ENCODE measurements at places on chromosomes 12 and 14.

- DNase-seq = no peak
Measured at GRCh38 chr14:104031384-104031783, 54.1 kb upstream of the ASPG start.

DNA sequence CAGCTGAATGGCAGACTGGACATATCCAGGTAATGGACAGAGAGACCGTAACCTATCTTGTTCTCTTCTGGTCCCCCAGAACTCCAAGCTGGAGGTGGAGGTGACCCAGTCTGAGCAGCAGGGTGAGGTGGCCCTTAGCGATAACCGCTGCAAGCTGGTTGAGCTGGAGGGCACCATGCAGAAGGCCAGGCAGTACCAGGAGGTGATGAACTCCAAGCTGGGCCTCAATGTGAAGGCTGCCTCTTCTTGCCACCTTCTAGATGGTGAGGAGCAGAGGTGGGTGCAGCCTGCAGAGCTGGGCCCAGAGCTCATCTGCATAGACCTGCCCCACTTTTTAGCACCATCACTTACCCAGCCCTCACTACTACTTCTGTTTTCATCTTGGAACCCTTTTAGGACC lies 7.2 kb upstream of the KRT86 start:
- DNase-seq = no peak

- DNase-seq = no peak
Measured at GRCh38 chr12:25972783-25973182, 14.3 kb downstream of the RASSF8 start.

- no peak for DNase-seq
Measured at GRCh38 chr14:63545431-63545830, 2.3 kb upstream of the PPP2R5E start.

GRCh38 chr14:36221112-36221511 lies 44.6 kb upstream of the PTCSC3 start:
- no peak for DNase-seq

DNA sequence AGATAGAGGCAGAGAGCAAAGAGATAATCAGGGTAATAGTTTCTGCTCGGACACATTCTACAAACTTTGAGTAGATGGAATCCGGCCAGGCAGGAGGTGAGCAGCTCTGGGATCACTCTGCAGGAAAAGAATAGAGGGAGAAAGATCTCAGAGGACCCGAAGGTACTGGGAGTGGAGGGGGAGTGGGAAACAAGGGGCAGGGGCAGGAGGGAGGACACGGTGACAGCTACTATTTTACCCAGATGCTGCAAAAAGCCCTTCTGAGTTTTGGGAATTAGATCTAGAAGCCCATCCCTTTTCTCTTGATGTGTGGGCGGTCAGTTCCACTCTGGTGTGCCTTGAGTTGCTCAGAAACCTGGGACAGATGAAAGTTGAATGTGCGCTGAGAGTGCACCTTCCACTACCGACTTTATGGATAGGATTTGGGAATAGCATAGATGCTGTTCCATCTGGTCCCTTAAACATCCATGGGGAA lies 556 bp downstream of the GPRC5A start:
- DNase-seq = no peak

GRCh38 chr14:54685286-54685845 lies 118.4 kb downstream of the SAMD4A start:
- no peak for DNase-seq

DNA sequence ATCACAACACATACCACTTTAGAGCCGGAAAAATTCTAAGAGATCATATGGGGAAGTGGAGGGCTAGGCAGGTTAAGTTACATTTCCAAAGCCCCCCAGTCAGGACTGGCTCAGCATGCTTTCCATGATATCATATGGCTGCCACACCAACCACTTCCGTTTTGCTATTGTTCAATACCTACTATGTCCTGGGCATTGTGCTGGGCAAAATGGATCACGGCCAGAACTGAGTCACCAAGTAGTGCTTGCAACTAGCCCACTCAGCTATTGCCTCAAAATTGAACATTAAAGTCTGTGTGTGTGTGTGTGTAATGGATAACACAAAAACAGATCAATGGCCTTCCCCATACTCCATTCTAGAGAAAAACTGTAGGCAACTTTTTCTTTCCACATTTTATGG lies 22.7 kb downstream of the WIF1 start:
- DNase-seq = peak; percentile 78

- peak; percentile 95 for DNase-seq
Measured at GRCh38 chr14:53331247-53331646, 178.1 kb upstream of the DDHD1 start.

DNA sequence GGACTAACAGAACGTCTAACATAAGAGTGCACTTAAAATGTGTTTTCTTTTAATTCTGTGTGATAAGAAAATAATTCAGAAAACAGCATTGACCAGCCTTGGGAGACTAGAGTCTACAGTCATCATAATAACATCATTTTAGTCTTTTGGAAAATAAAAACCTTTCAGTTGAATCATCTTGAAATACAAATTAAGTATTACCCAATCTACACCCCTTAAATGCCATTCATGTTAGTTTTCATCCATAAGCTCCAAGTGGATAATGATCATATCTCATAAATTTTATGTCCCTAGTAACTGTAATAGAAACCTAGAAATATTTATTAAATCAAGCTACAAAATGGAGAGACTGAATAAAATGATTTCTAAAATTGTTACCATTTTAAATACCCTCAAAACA lies 32.4 kb downstream of the EPS8 start:
- no peak for DNase-seq

DNA sequence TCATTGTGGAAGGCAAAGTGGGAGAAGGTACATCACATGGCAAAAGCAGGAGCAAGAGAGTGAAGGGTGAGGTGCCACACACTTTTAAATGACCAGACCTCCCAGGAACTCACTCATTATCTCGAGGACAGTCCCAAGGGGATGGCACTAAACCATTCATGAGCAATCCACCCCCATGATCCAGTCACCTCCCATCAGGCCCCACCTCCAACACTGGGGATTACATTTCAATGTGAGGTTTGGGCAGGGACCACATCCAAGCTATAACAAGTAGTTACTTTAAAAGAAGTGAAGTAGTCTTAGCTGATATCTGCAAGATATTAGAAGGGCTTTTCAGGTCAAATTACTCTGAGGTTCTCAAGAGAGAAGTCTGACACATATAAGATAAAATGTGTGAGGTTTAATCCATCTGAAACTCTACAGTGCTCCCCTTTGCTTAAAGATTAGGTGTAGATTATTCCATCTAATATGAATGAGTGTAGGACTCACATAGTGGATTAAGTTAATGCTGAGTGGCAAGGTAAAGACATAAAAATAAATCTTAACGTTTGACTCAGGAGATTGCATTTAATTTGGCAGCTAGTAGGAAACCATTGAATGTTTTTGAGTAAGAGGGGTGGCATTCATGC lies 130.8 kb downstream of the TMX1 start:
- DNase-seq = no peak

DNA sequence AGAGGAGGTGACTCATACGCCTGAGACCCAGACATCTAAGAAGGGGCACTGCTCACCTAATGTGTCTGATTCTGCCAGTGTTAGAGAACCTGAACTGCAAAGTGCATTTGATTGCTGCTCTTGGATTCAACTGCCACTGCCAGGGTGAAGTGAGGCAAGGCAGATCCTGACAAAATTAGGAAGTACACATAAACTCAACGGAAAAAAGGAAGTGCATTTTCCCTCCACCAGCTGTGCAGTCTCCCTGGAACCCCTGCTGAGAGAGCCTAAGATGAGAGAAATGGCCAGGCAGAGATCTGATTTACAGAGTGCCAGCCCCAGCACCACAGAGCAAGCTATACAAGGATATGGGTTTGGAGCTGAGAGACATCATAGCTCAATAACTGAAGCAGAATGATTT lies 215.3 kb downstream of the SEC23A start:
- no peak for DNase-seq

GRCh38 chr14:99936738-99937474 lies 128.3 kb upstream of the EVL start:
- no peak for DNase-seq

DNA sequence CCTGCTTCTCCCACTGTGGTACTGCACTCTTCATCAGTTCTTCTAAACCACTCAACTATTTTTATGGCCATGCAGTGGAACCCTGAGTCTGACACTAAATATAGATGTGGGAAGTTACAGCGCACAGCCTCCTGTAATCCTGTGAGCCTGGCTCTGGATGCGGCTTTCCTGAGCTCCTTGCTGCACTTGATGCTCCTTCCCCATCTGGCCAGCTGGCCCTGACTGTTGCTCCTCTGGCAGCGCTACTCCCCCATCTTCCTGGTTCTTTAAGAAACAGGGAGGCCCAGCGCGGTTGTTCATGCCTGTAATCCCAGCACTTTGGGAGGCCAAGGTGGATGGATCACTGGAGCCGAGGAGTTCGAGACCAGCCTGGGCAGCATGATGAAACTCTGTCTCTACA lies 24.6 kb downstream of the IQSEC3 start:
- DNase-seq = no peak

- DNase-seq = no peak
Measured at GRCh38 chr12:120847814-120848213, 56.3 kb downstream of the SPPL3 start.

DNA sequence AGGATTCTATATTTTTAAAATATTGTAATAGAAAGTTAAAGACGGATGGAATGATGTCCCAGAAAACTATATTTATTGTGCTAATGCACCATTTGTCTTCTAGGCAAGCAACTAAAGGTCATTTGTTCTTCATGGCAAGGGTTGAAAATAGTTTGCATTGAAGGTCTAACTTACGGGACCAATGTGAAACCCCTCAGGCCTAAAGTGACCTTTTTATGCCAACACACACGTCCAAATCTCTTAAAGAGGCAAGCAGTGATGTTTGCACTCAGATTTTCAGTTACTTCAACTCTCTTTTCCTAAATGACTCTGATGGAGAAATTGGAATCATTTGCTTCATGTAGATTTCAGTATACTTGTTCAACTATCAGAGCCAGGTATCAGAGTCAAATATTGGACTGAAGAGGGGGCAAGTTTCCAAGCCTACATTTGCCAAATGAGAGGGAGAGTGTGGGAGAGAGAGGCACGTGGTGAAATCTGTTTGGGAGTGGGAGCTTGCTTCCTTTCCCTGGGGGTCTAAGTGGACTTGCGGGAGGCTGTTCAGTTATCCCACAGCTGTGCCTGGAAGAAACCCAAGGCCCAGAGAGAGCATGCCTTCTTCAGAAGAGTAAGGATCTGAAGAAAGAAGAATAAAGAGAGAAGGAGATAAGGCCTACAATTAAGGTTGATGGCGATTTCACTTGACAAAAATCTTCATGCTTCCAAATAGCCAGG lies 459.8 kb downstream of the BCAT1 start:
- DNase-seq = no peak

- DNase-seq = no peak
Measured at GRCh38 chr14:37615582-37616289, 20.3 kb downstream of the TTC6 start.

DNA sequence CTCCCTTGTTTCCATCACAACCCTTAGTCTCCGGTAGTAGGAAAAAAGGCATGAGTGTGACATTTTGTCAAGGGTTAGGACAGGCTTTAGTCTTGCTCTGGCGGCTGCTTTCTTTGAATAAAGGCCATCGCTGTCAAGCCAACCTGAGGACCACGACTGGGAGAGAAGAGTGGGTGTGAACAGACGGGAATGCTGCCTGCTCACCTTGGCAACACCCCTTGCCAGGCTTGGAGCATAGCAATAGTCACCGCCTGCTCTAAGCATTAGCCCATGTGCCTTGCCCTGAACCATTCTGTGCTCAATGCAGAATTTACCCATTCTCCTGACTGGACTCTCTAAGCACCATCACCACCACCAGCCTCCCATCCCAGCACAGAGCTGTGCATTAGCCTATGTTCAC lies 36.2 kb downstream of the SPTB start:
- DNase-seq = no peak

DNA sequence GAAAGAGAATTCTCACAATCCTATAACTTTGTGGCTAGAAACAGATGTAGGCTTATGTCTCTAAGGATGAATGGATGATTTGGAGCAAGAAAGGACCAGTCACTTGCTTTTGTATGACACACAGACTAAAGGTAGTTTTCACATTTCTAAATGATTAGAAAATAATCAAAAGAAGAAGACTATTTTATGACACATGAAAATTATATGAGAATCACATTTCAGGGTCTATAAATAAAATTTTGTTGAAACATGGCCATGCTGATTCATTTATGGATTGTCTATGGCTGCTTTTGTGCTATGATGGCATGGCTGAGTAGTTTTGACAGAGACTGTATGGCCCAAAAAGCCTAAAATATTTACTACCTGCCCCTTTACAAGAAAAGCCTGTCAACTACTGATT lies 49.4 kb upstream of the FRMD6 start:
- no peak for DNase-seq

DNA sequence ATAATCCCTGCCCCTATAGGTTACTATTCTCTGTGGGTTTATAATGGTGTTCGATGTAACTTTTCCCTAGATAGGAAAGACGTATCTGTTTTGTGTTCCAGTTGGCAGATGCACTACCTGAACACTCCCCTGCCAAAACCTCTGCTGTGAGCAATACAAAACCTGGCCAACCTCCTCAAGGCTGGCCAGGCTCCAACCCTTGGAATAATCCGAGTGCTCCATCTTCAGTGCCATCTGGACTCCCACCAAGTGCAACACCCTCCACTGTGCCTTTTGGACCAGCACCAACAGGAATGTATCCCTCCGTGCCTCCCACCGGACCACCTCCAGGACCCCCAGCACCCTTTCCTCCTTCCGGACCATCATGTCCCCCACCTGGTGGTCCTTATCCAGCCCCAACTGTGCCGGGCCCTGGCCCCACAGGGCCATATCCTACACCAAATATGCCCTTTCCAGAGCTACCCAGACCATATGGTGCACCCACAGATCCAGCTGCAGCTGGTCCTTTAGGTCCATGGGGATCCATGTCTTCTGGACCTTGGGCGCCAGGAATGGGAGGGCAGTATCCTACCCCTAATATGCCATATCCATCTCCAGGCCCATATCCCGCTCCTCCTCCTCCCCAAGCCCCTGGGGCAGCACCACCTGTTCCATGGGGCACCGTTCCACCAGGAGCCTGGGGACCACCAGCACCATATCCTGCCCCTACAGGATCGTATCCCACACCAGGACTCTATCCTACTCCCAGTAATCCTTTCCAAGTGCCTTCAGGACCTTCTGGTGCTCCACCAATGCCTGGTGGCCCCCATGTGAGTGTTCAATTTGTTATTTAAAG lies 11.3 kb downstream of the MAPK1IP1L start:
- no peak for DNase-seq

- peak; percentile 17 for DNase-seq
Measured at GRCh38 chr12:2963154-2963759, 4.1 kb downstream of the TEAD4 start.

Data from HT1080 (cell line).